Sciatic nerve (tissue), 2 donors: ENCODE measurements at places on chromosomes 2 and 18.
A peak's percentile ranks its signal among the peaks of the same experiment; 100 is the strongest.

- no peak for DNase-seq
Measured at GRCh38 chr18:76522122-76522503, 27.1 kb upstream of the ZNF516 start.

DNA sequence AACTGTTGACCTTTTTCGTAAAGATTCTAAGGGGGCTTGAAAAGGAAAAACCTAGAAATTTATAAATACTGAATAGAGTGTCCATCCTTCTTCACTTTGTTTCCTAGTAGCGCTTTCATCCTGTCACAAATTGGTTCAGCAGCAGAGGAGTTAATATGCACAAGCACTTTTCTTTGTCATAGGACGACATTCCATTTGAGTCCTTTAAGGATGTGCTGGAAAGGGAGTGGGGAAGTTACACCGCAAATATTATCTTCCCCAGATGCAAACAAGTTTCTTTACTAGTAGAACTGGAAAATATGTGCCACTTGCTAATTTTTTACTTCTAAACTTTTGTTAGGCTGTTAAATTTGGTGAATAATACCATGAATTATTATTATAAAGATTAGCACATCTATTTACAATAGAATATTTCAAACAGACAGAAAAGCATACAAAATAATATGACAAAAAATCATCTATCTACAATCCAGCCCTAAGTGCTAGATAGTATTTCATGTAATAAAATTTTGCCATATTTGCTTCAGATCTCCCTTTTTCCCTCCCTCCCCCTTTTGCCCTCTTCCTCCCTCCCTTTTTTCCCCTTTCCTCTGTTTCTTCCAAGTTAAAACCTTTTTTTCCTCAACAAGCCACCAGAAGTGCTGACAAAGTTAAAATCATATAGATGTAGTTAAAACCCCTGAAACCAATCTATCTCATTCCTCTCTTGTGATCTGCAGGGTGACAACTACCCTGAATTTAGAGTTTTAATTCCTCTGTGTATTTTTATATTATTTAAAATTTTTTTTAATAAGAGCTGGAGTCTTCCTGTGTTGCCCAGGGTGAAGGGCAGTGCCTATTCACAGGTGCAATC is 50.5 kb upstream of the MAP4K3 start:
- no peak for DNase-seq

GRCh38 chr18:32439241-32439640 is 31.4 kb downstream of the GAREM1 start:
- DNase-seq = no peak

DNA sequence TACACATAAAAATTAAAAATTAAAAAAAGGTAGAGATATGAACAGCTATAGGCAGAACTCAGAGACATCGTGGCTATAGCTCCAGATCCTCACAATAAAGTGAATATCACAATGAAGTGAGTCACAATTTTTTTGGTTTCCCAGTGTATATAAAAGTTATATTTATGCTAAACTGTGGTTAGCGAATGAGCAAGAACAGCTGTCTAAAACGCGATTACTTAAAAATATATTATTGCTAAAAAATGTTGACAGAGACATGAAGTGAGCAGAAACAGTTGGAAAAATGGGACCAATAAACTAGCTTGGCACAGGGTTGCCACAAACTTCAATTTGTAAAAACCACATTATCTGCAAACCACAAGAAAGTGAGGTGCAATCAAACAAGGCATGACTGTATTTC is 551.7 kb upstream of the NETO1 start:
- no peak for DNase-seq

- DNase-seq = no peak
Measured at GRCh38 chr2:159518321-159519005, 97.9 kb downstream of the BAZ2B start.

DNA sequence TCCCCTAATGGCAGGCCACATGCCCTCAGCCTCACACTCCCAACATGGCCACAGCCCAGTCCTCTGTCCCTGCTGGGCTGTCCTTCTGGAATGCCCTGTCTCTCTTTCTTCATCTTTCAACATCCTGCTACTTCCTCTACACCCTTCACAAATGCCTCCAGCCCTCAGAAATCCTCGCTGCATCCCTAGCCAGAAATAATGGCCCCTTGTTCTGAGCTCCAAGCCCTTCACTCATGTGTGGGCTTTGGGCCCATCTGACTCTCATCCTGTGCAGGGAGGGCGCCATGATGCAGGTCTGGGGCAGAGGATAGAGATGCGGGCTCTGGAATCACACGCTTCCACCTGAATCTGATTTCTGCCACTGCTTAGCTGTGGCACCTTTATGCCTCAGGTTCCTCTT is 181.9 kb downstream of the TNS1 start:
- DNase-seq = no peak

DNA sequence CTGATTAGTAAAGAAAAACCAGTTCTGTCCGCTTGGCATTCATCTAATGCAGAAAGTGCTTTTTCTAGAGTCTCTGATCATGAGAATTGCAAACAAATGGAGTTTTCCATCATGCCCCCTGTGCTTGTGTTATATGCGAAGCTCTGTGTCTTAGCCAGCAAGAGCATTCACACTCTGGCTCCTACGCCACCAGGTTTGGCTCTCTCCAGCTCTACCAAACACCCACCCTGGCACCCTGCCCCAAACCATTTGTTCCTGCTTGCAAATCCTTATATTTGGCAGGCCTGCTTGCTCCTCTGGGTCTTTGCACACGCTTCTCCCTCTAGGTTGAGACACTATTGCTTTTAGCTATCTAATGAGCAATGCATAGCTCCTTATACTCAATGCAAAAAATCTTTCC is 204.1 kb upstream of the CYRIA start:
- DNase-seq = no peak

GRCh38 chr18:55012008-55012407 is 52.7 kb upstream of the CCDC68 start:
- no peak for DNase-seq

- DNase-seq = no peak
Measured at GRCh38 chr2:241274127-241274526, 41.3 kb downstream of the HDLBP start.

DNA sequence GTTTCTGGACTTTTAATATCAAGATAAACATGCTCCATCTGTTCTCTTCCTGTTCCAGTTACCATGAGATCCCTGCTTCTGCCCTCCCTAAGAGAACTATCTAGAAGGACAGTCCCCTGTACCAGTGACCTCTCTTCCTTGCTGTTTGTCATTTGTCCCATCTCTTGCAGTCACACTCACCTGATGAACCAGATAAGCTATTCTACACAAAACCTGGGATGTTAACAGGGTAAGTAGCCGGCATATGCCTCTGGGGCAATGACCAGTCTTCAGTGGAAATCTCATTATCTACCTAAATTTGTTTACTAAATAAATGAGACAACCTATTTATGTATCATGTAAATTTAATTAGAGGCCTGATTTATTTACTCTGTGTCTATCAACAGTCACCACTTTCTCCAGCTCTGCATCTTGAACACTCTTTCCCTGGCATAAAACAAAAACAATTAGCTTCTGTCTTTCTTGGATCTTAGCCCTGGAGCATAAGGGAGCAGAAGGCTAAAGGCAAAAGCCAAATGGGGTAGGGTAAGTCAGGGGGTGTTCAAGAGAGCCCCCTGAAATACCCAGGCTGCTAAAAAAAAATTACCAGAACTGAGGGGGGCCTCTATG is 337.7 kb downstream of the ALK start:
- DNase-seq = no peak

GRCh38 chr2:23772056-23772455 is 154.9 kb downstream of the ATAD2B start:
- DNase-seq = no peak

GRCh38 chr2:20187331-20187730 is 37.6 kb downstream of the SDC1 start:
- DNase-seq = no peak

- no peak for DNase-seq
Measured at GRCh38 chr2:71277147-71277475, 50.2 kb upstream of the PAIP2B start.

GRCh38 chr2:170465241-170465640 is 249.9 kb upstream of the SP5 start:
- no peak for DNase-seq

DNA sequence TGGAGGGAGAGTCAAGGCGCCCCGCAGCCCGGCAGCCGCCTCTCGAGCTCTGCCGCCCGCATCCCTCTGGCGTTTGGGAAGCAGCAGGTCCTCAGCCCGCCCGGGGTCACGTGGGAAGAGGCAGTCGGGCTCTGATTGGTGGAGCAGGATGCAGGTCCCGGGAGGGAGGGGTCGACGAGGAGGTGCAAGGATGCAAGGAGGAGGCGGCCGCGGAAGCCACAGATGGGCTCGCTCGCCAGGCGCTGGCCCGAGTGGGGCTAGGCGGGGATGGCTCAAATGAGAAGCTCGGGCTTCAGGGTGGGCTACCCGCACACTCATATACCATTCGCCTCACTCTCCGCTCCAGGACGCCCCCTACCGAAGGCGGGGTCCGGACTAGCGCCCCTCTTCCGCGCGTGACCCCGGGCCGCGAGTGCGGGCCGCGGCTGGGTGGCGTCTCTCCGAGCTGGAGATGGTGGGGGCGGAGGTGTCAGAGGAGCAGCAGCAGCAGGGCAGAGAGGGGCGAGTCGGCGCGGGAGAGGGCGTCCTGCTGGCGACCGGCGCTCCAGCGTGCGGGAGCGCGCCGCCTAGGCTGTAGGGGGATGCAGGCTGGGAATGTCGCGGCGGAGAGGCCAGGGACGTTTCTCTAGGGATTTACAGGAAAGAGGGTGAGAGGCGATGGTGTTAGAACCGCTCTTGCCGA is at the start of gene TMEFF2:
Gene TMEFF2, minus strand, starts transcription at position 68 of the 682 bp plus-strand sequence. CDS start 409 bp downstream, outside the sequence.
- peak; percentile 64 for DNase-seq

GRCh38 chr2:100891906-100892642 is 72.1 kb downstream of the NPAS2 start:
- DNase-seq = no peak

GRCh38 chr18:76524477-76524876 is 29.4 kb upstream of the ZNF516 start:
- no peak for DNase-seq

DNA sequence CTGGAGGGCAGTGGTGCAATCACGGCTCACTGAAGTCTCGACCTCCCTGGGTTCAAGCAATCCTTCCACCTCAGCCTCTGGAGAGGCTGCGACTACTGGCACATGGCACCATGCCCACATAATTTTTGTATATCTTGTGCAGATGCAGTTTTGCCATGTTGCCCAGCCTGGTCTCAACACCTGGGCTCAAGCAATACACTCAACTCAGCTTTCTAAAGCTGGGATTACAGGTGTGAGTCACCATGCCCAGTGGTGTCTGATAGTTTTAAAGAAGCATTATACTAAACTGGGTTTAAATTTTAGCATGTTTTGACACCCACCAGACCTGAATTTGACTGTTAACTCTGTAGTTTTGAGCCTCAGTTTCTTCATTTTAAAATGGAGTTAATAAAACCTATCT is 109.4 kb upstream of the SLC38A11 start:
- DNase-seq = no peak

- DNase-seq = no peak
Measured at GRCh38 chr2:50448556-50448955, 583.4 kb downstream of the NRXN1 start.

DNA sequence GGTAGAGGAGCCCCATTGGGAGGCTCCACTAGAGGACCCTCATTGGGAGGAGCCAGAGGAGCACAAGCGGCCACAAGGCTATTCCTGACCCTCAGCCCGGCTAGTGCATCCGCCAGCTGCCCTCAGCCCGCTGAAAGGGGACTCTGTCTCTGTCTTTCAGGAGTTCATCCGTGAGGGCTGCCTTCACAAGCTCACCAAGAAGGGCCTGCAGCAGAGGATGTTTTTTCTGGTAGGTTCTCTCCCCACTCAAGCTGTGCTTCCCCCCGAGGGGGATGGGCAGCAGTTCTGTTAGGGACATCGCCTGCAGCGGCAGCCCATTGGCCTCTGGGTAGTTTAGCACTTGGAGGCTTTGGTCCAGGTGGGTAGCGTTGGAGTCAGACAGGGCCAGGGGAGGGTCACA is 25.1 kb downstream of the STK25 start:
- no peak for DNase-seq

DNA sequence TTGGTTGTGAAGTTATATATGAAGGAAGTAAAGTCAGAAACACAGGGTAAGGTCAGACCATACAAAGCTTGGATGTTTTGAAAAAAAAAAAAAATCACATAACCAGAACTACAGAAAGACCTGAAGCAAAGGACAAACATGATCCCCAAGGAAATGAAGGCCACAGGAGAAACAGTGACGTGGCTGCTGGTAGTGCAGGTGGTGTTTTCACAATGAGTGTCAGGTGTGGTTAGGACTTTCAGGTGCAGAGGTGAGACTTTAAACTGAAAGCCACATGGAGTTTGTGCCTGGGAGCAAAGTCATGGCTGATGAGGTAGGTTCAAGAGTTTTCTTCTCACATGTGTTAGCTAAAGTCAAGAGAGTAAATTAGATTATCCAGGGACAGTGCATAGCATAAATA is 270.7 kb downstream of the PIEZO2 start:
- DNase-seq = no peak

DNA sequence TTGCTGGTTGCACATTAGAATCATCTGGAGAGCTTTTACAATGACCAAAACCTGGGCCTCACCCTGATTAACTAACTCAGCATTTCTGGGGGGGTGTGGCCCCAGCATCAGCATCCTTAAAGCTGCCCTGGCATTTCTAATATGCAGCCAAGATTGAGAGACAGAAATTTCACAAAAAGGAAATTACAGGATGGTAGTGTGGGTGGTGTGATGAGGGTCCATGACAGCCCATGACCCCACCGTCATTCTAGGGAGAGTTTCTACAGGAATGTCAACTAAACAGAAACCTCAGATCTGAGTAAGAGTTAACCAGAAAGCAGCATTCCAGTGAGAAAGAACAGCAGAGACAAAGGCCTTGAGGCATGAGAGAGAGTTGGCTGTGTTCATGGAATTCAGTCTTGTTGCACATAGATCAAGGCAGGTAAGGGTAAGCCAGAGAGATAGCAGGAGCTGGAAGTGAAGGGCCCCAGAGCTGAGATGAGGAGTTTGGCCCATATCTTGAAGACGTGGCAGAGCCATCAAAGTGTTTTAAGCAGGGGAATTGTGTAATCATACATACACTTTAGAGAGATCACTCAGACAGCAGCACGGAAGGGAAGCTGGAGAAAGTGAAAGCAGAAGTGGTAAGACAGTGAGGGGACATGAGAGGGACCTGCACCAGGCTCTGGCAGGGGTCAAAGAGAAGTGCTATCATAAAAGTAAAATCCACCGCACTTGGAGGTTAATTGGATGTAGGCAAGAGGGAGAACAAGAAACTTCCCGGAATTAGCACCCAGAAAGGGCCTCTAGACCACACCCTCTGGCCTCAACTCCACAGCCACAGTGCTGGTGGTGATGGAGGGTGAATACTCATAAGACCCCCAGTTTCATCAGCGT is 7.8 kb upstream of the TRABD2A start:
- DNase-seq = no peak

GRCh38 chr18:75128051-75128605 is 80.8 kb downstream of the PTGR3 start:
- DNase-seq = no peak
